ENCODE measurements at places on chromosomes 5 and 9.
A peak's percentile ranks its signal among the peaks of the same experiment; 100 is the strongest.

GRCh38 chr5:79505138-79505537 lies 8.8 kb downstream of the HOMER1 start:
- DNase-seq = no peak

- no peak for DNase-seq
Observed at GRCh38 chr5:131396015-131396414, 132.2 kb downstream of the CDC42SE2 start.

GRCh38 chr9:110170357-110171257 lies 37.4 kb downstream of the C9orf152 start:
- DNase-seq = no peak

DNA sequence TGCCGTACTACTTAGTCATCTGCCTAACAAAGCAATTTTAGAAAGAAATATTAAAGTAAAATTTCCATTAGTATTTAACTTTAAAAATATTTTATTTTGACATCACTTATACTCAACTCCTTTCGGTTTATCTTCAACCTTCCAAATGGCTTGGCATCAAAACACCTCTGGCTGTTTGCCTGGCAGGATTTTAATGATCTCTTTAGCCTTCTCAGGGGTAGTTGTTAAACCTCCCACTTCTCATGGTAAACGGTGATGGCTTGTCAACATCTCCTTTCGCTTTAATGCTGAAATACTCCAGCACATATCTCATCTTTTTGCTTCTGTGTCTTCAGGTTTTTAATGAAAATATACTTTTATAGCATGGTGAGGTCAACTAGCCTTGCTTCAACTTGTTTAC lies 747.1 kb downstream of the CETN3 start:
- no peak for DNase-seq

DNA sequence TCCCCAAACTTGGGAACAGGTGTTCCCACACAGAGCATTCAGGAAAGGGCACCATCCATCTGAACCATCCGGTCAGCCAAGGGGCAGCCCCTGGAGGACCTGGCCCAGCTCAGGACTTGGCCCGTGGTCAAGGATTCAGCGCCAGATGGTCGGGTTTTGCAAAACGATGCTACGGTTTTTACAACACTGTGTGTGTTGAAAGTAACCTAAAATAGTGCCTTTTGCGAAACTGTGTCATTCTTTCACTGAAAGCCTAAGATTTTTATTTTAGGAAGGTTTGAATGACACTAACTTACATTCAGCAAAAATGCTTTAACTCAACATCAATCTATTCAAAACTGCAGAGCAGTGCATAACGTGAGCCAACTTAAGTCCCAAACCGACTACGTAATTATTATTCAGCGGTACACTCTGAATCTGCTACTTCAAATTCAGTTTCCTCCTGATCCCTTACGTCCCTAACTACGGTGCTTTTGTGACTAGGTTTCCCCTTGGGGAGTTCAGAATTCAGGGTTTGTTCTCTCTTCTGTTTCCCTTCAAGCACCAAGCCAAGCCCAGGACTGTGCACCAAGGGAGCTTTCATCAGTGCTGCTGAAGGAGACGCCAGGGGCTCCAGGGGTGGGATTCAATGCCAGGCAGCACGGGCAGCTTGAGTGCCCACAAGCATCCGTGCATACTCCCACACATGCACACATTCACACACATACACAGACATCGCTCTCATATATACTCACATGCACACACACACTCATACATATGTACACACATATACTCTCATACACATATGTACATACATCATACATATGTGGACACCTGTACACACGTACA lies 25.8 kb downstream of the LPCAT1 start:
- no peak for DNase-seq

DNA sequence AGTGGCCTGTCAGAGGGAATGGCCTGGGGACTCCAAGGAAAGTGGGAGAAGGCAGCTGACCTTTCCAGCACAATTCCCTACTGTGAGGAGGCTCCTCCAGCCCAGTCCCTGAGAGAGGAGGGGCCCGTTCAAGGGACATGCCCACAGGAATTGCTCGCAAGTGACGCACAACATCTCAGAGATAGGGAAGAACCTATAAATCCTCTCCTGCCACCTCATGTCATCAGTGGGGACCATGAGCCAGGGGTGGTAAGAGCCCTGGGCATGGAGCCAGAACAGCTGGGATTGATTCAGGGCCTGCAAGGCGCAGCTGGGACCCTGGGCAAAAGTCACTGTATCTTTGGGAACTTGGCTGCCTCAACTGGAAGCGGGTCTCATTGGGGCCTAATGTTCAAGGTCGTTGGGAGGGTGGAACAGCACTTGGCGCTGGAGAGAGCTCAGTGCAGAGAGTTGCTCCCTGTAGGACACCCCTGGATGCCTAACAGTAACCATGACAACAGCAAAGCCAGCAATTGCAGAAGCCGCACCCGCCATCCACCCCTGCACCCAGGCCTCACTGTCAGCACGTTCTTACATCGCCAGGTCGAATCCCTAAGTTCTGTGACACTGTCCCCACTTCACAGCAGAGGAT lies 41.3 kb upstream of the ORM1 start:
- no peak for DNase-seq

DNA sequence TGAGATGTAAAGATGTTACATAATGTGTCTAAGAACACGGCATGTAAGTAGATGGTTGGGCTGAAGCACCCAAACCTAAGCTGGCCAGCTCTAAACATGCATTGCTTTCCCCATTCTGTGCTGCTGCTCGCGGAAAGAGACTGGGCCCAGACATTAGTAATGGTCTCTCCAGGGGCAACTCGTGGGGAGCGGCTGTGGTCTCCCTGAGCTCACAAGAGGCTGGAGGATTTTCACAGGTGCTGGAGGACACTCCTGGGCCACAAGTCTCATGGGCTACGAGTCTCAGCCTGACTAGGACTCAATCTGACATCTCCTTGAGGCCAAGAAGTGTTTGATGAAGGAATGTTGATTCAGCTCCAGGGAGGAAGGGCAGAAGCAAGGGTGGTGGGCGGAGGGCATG lies 92.7 kb upstream of the PTCH1 start:
- no peak for DNase-seq

DNA sequence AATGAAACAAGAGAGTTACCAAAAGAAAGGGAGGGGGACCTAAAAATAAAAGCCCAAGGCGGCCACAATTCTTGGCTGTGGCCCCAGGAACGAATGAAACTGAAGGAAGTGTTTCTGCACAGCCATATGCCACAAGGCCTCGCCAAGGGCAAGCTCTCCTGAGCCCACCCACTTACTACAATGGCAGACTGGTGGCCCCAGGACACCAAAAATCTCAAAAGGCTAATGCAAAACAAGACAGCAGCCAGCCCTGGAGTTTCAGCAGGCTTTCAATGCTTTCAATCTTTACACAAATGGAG lies 4.0 kb downstream of the CAMSAP1 start:
- DNase-seq = no peak

- DNase-seq = peak; percentile 0
Observed at GRCh38 chr5:24788829-24789514, 144.2 kb upstream of the CDH10 start.

GRCh38 chr9:108811944-108812343 lies 43.8 kb downstream of the ACTL7B start:
- no peak for DNase-seq

DNA sequence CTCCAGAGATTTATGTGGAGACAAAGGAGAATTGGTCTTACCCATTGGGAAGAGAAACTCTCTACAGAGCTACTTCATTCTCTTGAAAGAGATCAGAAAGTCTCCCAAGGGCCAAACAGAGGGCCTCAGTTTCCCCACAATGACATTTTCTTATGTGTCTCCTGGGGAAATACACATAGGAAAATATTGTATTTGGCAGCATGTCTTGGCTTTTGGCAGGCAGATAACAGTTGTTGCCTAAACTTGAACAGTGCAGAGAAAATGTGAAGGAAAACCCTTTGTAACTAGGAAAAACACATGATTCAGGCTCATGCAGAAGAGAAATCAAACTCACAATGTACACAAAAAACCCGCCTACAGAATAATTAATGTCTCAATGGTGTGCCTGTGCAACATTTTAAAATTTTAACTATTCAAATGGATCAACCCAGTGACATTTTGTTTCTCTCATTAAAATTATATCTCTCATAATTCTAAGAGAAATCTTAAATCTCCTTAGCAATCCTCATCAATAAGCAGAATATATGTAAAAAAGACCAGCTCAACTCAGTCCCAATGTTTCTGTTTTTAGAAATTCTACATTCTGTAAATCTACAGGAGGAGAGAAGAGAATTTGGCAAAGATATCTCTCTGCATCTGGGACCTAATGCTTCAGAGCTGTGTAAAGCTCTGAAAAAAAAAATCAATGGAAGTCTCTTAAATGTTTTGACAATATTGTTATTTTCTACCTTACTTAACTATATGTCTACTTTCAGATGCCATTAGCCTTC lies 205.1 kb downstream of the ADAMTSL1 start:
- DNase-seq = peak; percentile 43

Measured in choroid plexus epithelial cell (primary cell).